ENCODE measurements at places on chromosomes 1 and 21. TPM values are rescaled to one million over a fixed set of nuclear protein-coding genes. Genes with fewer than 3 reads are reported as not detected.

GRCh38 chr1:63189677-63190076, 132.7 kb upstream of the FOXD3 start:
- H3K27ac ChIP-seq = no peak overlapping the region
- no peak overlapping the region for H3K4me3 ChIP-seq
- no peaks in the 10 kb centered on the region for H3K4me1 ChIP-seq
- DNase-seq = no peak
- peaks cover 14% of the 10 kb centered on the region for H3K27me3 ChIP-seq
- H3K36me3 ChIP-seq = no peaks in the 10 kb centered on the region

Gene MR1
- 0.99 TPM for total RNA-seq

- no peaks in the 10 kb centered on the region for H3K4me1 ChIP-seq
- peaks cover 40% of the 10 kb centered on the region for H3K27me3 ChIP-seq
- H3K36me3 ChIP-seq = no peaks in the 10 kb centered on the region
- no peak overlapping the region for H3K4me3 ChIP-seq
Measured at GRCh38 chr21:32886339-32886738, 114.8 kb upstream of the PAXBP1 start.

Gene C1orf226
- 12.6 TPM for total RNA-seq

DNA sequence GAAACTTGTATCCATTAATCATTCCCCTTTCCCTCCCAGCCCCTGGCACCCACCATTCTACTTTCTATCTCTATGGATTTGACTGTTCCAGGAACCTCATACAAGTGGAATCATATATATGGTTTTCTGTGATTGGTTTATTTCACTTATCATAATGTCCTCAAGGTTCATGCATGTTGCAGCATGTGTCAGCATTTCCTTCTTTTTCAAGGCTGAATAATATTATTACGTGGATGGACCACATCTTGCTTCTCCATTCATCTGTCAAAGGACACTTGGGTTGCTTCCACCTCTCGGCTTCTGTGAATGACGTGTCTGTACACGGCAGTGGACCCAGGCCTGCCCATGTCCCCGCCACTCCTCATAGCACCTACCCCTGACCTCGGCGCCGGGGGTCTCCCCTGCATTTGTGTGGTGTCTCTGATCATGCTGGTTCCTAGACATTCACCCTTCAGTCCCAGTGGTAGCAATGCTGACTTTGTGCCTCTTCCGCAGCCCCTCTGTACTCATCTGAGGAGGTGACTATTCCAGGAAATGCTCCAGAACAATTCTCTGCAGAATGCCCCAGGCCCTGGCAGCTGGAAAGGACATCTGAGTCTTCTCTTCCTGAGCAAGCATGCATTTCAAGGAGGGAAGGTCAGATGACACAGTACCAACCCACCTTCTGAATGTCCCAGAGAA, 136.9 kb downstream of the PSMG1 start:
- no peaks in the 10 kb centered on the region for H3K36me3 ChIP-seq
- H3K4me1 ChIP-seq = peaks cover 13% of the 10 kb centered on the region
- peak; percentile 49 for DNase-seq
- no peak overlapping the region for H3K27ac ChIP-seq
- H3K27me3 ChIP-seq = no peaks in the 10 kb centered on the region

- H3K27ac ChIP-seq = no peak overlapping the region
- H3K36me3 ChIP-seq = no peaks in the 10 kb centered on the region
- H3K4me1 ChIP-seq = peaks cover 8% of the 10 kb centered on the region
- DNase-seq = no peak
Measured at GRCh38 chr1:8249838-8250237, 68.1 kb upstream of the SLC45A1 start.
